ENCODE measurements at places on chromosomes 2 and 18.

- no peak for DNase-seq
Measured at GRCh38 chr18:59540780-59541179, 156.4 kb downstream of the CCBE1 start.

- no peak for DNase-seq
Measured at GRCh38 chr2:45280794-45281193, 271.5 kb upstream of the SIX2 start.

- no peak for DNase-seq
Measured at GRCh38 chr2:196927376-196928225, 1.1 kb upstream of the PGAP1 start.

GRCh38 chr2:128180031-128180430, 89.0 kb downstream of the UGGT1 start:
- no peak for DNase-seq

DNA sequence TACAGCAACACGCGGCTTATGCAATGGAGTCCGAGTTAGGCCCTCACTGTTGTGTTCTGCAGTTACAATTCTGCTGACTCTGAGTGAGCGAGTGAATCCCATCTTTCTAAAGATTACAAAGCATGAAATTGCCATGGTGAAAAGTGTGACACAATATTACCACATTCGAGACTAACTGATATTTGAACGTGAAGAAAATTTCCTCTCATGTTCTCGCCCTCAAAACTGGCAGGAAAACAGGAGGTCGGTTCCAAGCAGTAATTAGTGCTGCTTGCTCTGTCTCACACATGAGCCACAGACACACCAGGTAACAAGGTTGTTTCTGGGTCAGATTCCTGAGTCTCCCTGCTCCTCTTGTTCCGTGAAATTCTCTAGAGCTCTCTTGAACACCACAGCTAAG, 93.7 kb upstream of the RIOK3 start:
- no peak for DNase-seq

GRCh38 chr2:121212661-121213325, 72.2 kb downstream of the TFCP2L1 start:
- DNase-seq = no peak

DNA sequence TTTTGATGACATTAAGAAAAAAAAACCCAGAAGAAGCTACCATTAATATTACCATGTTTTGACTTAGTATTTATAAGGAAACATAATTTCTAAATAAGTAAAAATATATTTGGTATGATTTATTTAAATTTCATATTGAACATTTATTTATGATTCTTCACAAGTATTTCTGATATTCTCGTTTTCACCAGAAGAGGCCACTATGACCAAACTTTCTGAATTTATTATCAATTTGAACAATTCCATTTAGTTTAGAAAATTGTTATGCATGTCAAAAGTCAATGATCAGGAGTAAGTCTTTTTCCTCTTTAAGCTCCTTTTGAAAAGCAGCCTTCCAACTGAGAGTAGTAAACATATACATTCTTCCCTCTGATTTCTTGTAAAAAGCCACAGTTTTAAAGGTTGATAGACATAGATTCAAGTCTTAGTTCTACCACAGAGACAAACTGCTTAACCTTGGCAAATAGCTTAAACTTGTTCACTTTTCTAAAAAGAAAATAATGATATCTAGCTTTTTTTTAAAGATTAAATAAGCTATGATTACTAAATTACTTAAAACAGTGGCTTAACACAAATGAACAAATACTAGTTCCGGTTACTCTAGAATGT, 329.9 kb downstream of the TRIB2 start:
- no peak for DNase-seq

- DNase-seq = peak; percentile 45
Measured at GRCh38 chr2:143128681-143129580, at the start of gene ARHGAP15. Gene ARHGAP15 (plus strand): TSS chr2:143129419.

GRCh38 chr2:181157326-181157725, 176.9 kb downstream of the UBE2E3 start:
- no peak for DNase-seq

DNA sequence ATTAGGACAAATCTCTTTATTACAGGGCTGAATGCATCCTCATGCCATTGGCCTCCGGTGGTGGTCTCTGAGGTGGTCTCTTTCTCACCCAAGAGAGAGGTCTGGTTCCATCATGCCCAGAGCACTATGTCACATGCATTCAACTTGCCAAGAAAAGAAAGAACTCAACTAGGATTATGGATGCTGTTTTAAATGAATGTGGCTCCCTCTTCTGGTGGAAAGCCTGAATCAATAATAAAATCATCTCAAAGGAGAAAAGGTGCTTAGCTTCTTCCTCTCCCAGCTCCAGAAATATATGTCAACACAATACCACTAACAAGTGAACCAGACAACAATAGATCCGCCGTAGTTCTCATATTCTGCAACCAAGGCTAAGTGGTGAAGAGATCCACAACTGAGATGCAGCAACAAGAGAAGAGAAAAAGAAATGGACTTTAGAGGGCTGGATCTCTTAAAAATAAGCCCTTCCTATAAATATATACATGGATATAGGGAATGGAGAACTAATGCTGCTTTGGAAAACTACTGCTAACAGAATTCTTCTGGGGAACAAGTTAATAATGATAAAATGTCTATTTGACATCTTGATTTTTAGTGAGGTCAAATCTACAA, 396.8 kb downstream of the NCKAP5 start:
- no peak for DNase-seq

- no peak for DNase-seq
Measured at GRCh38 chr2:60316381-60317033, 236.9 kb downstream of the BCL11A start.

- no peak for DNase-seq
Measured at GRCh38 chr2:212727751-212728150, 189.1 kb upstream of the ERBB4 start.

GRCh38 chr2:219010162-219010756, 17.0 kb upstream of the CRYBA2 start:
- no peak for DNase-seq

GRCh38 chr2:19818543-19818942, 83.2 kb downstream of the TTC32 start:
- DNase-seq = no peak

DNA sequence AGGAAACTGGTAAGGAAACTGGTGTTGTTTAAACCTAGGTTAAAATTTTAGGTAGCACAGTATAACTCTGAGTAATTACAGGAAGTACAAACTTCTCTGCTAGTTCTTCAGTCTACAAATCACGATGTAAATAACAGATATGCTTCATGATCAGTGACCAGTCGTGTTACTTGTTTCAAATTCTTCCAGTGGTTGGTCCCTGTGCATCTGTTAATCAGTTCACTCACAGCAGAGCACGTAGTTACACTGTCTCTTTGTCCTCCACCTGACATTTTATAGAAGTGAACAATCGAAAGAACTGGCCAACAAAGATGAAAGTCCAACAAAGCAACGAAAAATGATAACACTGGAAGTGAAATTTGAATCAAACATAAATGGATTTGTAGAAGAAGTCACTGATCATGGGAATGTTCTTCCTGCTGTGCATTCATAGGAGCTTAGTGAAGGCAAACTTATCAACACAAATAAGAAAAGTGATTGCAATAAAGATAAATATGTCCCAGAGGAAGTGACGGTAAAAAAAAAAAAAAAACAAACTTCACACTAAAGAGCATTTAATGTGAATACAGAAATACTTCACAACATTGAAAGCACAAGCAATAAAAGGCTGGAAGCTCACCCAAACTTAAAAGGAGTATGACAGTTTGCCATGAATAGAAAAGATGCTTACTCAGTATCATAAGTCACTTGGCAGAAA, 7.0 kb downstream of the EIF2AK2 start:
- DNase-seq = no peak

DNA sequence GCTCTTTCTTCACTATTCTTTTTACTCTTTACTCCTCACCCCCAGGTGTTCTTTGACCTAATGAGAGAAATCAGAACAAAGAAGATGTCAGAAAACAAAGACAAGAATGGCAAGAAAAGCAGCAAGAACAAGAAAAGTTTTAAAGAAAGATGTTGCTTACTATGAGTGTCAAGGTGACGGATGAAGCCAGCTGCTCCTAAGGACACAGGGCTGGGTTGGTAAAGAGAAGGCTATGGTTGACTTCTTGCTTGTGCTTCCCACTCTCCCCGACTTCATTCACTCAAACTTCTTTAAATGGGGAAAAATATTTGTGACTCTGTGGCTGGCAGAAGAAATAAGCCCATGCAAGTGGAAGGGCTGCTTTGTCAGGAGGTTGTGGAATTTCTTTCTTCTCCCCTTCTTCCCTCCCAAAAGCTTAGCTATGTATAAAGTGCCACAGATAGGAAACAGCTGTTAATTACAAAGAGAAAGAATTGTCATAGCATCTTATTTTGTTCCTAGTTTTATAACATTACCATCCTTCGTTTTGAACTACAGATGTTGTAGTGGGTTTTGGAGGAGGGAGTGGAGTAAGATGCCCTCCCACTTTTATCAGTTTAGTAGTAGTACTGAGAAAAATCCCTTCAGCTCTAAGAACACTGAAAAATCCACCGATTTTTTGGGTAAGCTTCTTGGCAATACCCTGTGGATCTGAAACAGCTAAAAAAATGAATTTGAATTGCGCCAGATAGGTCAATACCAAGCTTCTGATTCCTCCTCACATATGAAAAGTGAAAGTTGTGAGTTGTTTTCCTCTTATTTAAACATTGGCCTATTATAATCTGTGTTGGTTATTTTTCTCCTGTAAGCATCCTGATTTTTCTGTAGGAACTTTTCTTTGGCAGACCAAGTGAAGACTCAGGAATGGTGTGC, 40.7 kb downstream of the RALB start:
- DNase-seq = no peak

- DNase-seq = no peak
Measured at GRCh38 chr2:211673133-211673905, 865.3 kb downstream of the ERBB4 start.

GRCh38 chr2:134576478-134576877, 142.3 kb downstream of the TMEM163 start:
- DNase-seq = no peak

DNA sequence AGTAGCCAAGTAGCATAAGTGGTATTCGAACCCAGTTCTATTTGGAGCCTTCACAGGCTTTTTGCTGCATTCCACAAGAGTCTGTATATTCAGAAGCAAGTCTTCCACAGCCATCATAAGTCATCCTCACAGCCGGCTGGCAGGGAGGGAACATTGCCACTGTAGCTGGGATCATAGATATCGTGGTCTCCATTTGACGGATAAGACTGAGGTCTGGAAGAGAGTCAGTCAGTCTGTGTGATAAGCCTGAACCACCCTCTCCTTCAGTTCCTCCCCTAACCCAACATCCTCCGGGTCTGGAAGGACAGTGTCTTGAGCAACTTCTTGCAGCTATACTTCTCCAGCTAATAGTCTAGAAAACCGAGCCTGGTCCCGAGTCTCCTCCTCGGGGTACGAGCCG, 17.0 kb upstream of the C1QL2 start:
- no peak for DNase-seq

- no peak for DNase-seq
Measured at GRCh38 chr2:85858841-85859240, 29.9 kb downstream of the ST3GAL5 start.

DNA sequence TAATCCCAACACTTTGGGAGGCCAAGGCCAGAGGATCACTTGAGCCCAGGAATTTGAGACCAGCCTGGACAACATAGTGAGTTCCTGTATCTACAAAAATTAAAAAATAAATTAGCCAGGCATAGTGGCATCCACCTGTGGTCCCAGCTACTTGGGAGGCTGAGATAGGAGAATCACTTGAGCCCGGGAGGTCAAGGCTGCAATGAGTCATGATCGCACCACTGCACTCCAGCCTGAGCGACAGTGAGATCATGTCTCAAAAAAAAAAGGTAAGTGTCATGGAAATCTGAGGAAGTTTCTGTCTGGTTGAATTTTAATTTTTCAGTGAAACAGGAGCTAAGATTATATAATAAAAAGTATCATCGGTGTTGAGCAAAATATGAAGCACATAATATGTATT, 2.5 kb upstream of the C2orf15 start:
- no peak for DNase-seq

- DNase-seq = no peak
Measured at GRCh38 chr2:64414736-64415435, 39.1 kb upstream of the LGALSL start.

GRCh38 chr2:147636886-147637285, 207.9 kb upstream of the ACVR2A start:
- no peak for DNase-seq

DNA sequence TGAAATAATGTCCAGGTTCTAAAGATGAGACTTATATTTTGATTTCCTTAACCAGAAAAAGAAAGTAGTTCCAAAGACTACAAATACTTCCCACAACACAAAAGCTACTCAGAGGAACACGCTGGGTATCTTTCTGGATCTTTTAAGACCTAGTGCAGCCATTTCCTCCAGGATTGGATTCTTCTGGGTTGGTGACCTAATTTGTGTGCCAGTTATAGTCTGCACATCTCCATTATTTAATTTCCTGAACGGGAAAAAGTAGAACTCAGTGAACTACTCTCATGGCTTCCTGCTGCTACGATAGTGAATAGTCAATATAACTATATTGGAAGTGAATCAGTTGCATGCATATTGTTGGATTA, 1.5 kb downstream of the TMEM87B start:
- no peak for DNase-seq

- no peak for DNase-seq
Measured at GRCh38 chr2:208000701-208001395, 24.5 kb downstream of the PLEKHM3 start.

DNA sequence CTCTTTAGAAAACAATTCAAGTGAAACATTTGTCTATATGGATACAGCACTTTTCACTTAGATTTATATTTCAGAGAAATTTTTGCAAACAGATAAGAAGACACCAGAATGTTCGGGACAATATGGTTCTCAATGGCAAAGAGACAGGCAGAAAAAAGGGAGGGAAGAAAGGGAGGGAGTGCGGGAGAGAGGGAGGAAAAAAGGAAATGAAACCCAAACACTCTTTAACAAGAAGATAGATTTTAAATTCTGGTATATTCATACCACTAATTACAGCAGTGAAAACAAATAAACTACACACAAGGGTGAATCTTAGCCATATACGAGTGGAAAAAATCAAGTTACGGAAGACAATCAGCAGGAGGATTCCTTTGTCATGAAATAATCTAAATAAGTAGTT, 3.0 kb downstream of the PASK start:
- no peak for DNase-seq

DNA sequence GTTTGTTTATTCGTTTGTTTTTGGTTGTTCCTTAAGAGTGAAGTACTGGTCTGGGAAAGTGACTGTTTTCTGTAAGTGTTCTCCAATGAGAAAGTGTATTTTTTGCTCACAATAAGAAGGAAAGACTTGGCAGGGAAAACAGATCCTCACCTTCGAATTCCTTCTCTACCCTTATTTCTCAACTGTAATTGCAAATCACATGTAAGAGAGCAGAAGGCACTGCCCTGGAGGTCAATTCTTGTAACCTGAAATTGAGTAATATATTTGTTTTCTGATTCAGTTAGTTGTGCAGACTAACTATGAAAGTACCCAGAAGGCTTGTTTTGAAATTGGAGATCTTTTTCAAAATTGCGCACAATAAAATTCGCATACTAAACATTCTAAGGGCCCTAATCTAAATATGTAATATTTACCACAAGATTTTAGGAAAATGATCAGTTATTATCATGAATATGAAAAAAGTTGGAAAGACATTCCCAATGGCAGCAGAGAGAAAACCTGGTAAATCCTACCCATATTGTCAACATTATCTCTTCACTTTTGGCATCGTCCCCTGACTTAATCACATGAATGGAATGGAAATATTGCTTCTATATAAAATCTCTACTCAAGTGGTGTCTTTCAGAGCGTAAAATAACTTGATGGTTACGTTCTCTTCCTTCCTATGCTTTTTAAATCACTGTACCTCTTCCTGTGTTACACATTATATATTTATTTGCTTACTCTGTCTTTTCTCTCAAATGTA, 24.1 kb downstream of the TFPI start:
- no peak for DNase-seq

Data from stimulated activated CD4-positive, alpha-beta T cell treated with anti-CD3 and anti-CD28 coated beads, TNF-alpha, amount 100 ng/mL, for 1 hour (primary cell).